ENCODE measurements at places on chromosomes 16 and 17.

DNA sequence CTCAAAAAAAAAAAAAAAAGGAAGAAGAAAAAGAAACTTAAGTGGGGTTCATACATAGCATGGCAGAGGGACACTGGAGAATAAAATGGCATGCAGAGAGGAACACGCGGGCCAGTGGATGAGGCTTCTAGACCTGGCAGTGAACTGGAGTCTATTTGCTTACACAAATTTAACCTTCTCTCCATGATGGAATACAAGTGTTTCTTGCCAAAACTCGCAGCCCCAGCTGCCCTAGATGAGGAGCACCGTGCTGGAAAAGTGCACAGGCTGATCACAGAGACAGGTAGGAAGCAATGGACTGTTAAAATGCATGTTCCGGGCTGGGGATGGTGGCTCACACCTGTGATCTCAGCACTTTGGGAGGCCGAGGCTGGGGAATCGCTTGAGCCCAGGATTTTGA is 9.3 kb downstream of the SSTR2 start:
- DNase-seq = no peak

- no peak for DNase-seq
Observed at GRCh38 chr16:89732142-89732917, 11.0 kb downstream of the ZNF276 start.

- no peak for DNase-seq
Observed at GRCh38 chr16:8326232-8326631, 264.1 kb downstream of the TMEM114 start.

DNA sequence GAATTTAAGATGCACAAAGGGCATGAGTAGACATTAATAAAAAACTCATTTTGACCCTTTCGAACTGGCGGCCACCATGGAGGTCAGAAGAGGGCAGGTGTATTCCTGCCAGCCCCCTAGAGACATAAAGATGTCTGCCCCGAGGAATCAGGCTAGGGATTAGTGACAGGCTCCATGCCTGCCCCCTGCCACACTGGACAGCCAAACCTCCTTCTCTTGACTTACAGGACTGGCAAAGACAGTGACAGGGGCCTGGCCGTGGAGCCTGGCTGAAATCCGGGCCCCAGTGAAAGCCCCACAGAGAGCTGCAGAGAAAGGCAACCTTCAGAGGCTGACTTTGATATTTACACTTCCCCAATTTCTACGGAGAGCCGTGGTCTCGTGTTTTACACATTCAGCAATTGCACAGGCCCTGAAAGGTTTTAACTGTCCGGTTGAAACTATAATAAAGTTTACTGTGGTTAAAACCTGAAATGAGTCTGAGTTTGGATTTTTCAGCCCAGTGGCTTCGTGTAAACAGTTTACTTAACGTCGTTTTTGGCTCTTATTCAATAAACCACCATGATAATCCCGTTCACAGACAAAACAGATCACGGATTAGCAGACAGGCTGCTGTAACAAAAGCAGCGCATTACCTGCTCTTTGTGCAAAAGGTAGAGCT is 243.9 kb upstream of the MYOCD start:
- DNase-seq = peak; percentile 33

GRCh38 chr17:80956321-80957190 is 35.1 kb upstream of the CHMP6 start:
- DNase-seq = no peak

- DNase-seq = no peak
Observed at GRCh38 chr17:75540923-75541503, 15.5 kb downstream of the LLGL2 start.

All from GM20000 (cell line).